ENCODE measurements at places on chromosomes 1 and 21.
A peak's percentile ranks its signal among the peaks of the same experiment; 100 is the strongest.

DNA sequence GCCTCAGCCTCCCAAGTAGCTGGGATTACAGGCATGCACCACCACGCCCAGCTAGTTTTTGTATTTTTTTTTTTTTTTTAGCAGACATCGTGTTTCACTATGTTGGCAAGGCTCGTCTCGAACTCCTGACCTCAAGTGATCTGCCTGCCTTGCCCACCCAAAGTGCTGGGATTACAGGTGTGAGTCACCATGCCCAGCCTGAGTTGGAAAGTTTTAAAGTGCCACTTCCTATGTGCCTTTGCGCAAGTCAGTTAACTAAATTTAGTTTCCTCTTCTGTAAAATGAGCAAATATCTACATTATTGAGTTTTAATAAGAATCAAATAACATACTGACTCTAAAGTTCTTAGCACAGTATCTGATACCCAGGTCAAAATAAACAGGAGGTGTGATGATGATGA, 12.4 kb downstream of the SLC19A2 start:
- DNase-seq: no peak

DNA sequence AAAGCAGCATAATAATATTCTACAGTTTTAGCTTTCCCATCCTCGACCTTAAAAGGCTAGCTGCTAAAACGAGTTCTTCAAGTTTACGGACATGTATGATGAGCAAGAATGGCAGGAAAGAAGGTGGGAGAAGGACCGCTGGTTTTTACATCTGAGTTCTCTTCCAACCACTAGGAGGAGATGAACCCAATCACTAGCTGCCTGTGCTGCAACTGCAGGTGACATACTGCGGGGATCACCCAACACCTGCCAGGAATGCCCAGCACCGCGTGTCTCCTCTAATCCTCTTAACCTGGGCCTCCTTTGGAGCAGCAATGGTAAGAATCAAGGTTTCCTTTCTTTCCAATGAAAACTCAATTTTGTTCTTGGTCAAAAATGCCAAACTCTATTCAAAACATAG, 23.5 kb downstream of the TOR3A start:
- peak; percentile 62 for DNase-seq

DNA sequence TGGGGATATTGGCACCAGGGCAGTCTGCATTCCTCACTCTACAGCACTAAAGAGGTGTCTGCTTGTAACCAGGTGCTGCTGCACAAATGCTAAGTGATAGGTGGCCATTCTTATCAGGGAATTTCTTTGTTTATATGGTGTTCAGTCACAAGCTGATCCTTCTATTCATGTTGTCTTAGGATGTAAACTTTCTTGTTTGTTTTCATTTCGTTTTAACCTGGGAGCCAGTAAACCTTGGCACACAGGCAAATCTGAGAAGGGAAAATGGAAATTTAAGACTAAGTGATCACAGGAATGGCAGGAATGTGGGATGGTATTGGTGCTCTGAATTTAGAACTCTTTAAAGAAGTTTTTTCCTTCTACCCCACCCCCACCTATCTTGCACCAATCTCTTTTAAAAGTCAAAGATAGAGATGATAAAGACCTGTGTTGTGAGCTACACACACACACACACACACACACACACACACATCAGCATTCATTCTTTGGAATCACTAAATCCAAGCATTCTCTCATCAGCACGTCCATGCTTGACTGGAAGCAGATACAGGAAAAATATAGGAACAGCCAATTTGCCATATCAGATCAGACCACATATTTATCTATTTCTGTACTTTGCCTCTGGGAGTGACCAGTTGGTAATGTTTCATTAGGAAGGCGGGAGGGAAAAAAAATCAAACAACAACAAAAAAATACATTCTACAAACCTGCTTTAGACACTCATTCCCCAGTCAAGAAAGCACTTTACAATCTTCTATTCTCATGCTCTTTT, 451.4 kb upstream of the ADGRL2 start:
- DNase-seq: peak; percentile 72

- no peak for DNase-seq
These were observed 32.9 kb downstream of the RABIF start for GRCh38 chr1:202856014-202856413.

- DNase-seq: no peak
These were observed 30.0 kb downstream of the IARS2 start for GRCh38 chr1:220123889-220124288.

DNA sequence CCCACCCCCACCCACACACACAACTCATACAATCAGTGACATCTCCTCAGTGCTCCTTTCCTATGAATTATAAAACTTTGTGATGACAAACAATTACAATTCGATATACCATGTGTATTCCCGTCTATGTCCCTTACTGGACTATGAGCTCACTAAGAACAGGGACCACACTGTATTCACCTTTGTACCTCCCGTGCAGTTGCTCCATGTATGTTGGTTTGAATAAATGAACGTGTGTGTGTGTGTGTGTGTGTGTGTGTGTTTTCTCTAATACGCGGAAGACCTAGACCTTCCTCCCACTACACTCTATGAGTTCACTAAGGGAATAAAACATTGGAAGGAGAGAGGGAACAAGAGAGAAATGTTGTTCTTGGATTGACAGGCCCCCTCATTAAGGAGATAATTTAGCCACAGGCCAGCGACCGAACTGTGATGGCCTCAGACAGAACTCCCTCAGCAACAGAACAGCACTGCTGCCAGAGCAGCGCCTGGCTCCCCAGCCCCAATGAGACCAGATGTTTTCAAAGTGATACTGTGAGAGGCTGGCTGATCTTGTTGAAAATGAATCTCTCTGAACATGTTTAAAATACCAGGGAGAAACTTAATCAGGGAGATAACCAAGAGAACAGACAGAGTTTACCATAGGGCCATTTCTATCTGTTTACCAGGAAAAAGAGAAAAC, 21.7 kb downstream of the BCAR3 start:
- DNase-seq: peak; percentile 58

DNA sequence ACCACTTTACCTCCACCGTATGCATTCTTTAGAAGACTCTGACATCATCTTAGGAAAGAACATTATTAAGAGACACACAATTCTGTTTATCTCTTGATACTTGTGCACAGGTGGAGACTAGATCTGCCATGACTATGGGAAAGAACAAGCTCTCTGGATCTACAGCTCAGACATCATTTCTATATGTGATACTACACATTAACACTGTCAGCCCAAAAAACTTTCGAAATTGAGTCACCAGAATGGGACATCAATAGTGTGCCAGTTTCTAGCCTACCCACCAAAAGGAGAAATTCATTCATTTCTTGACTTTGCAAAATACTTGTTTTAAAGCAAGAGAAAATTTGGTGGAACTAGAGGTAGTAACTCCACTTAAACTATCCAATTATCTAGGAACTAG, 6.0 kb upstream of the EVI5 start:
- no peak for DNase-seq

GRCh38 chr1:101101360-101101759, 75.8 kb upstream of the DPH5 start:
- DNase-seq: no peak

- DNase-seq: no peak
These were observed 4.3 kb upstream of the C1QTNF12 start for GRCh38 chr1:1250786-1251284.

GRCh38 chr1:226982451-226983177, 42.5 kb downstream of the COQ8A start:
- no peak for DNase-seq

DNA sequence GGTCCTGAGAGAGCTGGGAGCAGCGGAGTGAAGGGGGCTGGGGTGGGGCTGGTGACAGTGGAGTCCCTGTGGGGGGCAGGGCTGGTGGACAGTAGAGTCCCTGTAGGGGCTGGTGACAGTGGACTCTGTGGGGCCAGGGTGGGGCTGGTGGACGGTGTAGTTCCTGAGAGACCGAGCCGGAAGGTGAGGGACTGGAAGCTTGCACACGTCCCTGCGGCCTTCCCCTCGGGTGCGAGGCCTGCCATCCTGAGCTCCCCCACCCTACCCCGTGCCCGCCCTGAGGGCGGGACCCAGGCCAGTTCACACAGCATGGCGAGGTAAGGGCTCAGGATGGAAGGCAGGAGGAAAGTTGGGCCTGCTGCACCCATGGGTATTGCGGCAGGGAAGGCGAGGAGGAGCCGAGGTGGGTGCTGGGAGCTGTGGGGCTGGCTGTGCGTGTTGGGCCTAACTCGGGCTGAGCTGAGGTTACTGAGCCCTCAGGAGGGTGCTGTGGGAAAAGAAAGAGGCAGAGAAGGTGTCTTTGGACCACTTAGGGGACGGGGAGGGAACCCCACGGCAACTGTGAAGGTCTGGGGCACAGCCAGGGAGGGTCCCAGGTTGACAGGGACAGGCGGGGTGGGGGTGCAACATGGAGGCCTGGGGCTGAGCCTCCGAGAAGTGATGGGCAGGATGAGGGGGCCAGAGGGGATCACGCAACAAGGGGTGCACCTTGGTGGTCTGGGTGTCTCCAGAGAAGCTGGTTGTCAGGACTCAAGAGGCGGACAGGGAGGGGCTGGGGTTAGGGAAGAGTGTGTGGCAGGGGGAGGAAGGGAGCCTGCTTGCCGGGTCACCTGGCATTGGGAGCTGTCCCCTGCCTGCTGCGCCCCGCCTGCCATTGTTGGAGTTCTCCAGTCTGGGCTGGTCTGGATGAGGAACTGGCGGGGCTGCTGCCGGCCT, 60.8 kb downstream of the PRKCZ start:
- DNase-seq: no peak

GRCh38 chr1:6544831-6545230, 9.5 kb downstream of the NOL9 start:
- no peak for DNase-seq

GRCh38 chr1:172451002-172451443, 7.2 kb upstream of the PIGC start:
- no peak for DNase-seq

- DNase-seq: no peak
These were observed 4.9 kb downstream of the SMYD2 start for GRCh38 chr1:214285610-214286440.

DNA sequence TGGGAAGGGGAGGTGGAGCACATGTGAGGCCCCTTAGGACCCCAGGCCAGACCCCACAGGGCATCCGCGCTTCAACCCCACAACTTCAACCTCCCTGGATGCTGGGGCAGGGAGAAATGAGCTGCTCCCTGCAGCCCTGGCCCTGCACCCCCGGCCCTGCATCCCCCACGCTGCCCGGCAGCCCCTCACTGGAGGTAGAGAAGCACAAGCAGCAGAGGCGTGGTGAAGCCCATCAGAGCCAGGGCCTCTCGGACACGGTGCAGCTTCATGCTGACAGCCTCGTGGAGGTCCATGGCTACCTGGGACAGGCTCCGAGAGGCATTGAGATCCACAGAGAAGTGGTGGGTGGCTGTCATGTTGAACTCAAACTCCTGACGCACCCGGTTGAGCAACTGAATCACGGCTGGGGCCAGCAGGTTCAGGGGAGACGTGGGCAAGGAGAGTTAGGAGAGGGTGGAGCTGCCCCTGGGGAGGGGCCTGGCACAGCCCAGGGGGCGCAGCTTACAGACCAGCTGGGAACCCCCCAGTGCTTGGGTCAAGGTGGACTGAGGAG, 3.3 kb downstream of the DCST2 start:
- no peak for DNase-seq

DNA sequence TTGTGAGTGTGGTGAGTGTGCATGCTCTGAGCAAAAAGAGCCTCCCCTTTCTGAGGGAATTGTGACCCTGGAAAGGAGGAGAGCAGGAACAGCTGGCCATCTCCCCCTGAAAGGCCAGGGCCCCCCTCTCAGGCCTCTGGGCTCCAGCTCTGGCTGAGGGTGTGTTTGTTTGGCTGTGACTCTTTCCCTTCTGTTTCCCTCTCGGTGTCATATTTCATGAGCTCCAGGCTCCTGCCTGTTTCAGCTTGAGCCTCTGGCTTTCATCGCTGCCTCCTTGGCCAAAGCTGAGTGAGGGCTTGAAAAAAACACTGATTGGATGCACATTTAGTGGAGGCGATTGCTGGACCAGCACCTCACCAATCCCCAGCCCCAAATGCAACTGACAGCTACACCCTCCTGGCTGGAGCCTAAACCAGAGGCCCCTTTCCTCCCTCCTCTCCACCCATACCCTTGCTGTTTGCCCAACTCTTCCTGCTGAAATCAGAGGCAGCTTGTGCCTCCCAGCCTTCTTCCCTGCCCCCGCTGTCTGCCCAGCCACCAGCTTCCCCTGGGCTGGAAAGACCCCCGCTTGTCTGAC, 64.1 kb downstream of the DDR2 start:
- DNase-seq: peak; percentile 97

DNA sequence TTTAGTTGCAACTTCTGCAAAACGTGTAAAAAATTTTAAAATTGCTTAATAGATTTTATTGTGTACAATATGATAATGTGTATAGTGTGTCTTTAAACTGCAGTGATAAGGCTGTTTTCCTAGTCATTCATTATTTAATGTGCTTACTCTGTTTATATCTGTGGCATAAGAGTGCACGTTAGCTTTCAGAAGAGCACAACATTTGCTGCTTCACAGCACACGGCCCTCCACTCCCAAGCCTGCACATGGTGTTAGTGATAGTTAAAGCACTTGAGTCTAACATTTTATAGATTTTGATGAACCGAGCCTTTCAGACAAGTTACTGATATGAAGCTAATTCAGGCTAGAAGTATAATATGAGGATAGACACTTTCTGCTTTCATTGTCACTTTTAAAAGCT, 120.6 kb downstream of the ADGRL2 start:
- DNase-seq: no peak

- DNase-seq: peak; percentile 48
These were observed 4.0 kb downstream of the CASQ2 start for GRCh38 chr1:115764541-115764940.

- DNase-seq: no peak
These were observed 10.8 kb downstream of the FCRLB start for GRCh38 chr1:161731981-161732718.

DNA sequence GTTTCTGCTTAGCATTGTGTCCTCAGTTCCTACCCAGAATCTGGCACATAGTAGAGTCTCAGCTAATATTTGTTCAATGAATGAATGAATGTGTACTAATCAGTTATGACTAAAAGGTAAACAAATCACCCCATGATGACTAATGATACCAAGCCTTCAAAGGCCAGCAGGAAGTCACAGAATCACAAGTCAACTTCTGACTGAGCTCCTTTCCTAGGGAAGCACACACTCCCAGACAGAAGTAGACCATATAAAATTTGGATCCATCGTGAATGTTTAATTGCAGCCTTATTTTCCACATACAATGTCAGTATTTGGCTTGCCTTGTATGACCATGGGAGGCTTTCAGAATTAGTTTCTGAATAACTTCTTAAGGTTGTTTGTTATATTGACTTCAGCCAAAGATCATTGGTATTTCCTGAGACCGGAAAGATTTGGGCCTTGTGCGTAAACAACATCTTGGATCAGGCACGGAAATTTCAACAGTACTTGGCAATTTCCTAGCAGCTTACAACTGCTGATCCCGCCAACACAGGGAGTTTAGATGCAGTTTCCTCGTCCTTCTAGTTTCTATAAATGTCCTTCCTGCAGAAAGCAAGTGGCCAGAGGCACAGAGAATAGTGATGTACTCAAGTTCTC, 185.9 kb upstream of the ATP1B1 start:
- no peak for DNase-seq

DNA sequence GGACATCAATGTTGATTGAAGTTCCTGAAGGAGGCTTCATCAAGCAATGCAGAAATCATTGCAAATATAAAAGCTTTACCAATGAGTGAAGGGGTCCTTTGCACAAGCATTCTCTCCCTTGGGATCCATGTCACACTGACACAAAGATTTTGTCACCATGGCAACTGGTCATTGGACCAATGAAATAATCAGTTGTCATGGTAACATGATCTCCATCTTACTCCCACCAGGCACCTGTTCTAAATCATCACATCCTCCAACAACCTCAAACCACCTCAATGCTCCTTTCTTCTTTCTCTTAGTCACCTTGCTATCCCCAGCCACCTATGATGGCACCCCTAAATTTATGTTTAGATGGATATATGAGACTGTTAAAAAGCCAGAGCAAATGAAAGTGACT, 13.5 kb upstream of the FOXJ3 start:
- no peak for DNase-seq
